ENCODE measurements at places on chromosomes 3 and 15.

- DNase-seq, result no peak
Observed at GRCh38 chr3:52484680-52485461, 10.3 kb upstream of the STAB1 start.

GRCh38 chr3:118476885-118477618, 557.6 kb downstream of the IGSF11 start:
- DNase-seq, result no peak

GRCh38 chr3:118765636-118766305, 268.9 kb downstream of the IGSF11 start:
- no peak for DNase-seq

DNA sequence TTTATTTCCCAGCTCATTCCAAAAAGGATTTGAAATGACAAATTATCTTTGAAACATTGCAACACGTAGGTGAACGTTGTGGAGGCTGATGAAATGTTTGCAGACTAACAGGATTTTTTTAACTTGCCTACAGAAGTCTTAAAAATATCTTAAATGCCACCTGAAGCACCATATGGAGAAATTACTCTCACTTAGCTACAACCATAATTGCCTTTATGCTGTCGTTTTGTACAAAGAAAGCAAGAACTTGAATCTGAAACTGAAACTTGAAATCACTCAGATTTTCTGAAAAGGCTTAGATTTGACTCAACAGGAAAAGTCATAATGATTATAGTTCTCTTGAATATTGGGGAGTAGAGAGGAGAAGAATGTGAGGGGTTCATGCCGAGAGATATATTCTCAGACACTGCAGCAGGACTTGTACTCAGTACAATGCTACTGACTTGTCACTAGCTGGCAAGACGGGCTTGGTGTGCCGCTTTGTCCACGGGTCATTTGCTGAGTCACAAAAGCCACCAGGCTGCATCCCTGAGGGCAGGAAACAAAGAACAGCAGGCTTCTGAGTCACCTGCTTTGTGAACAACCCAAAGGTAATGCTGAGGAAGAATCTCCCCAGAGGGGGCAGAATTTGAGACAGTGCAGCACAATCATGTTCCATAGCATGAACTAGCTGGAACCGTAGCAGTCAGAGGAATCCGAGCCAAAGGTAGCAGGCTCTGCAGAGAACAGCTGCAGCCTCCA, 7.1 kb upstream of the FMN1 start:
- peak; percentile 21 for DNase-seq

- DNase-seq, result peak; percentile 17
Observed at GRCh38 chr3:39990532-39990931, 181.1 kb downstream of the MYRIP start.

- DNase-seq, result peak; percentile 5
Observed at GRCh38 chr15:86557018-86557550, 477.4 kb downstream of the AGBL1 start.

DNA sequence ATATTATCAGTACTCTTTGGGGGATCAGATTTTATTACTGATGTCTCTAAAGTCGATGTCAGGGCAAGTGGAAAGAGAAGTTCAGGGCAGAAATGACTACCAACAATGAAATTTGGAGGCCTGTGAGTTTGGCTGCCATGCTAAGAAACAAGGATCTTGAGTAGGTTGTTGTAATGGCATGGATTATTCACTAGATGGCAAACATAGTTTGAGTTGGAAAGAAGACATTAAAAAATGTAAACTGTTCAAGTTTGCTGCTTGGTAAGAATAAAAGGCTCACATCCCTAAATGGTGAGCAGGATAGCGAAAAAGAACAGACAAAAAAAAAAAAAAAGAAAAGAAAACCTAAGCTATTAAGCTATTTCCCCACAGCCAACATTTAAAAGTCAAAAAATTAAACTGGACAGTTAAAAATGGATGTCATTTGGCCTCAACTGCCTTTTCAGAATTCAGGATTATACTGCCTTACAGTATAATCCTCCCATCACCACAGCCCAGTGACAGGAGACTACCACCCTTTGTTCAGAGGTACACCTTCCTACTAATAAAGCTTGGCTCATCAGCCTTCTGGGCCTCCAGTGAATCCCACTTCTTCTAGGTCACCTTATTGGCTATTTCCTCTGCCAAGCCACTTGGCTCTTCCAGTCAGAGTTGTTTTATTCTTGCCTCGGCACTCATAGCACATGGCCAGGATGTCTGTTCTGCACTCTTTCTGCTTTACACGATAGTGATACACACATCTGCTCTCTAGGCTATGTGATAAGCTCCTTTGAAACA, 163.7 kb downstream of the PLD1 start:
- no peak for DNase-seq

DNA sequence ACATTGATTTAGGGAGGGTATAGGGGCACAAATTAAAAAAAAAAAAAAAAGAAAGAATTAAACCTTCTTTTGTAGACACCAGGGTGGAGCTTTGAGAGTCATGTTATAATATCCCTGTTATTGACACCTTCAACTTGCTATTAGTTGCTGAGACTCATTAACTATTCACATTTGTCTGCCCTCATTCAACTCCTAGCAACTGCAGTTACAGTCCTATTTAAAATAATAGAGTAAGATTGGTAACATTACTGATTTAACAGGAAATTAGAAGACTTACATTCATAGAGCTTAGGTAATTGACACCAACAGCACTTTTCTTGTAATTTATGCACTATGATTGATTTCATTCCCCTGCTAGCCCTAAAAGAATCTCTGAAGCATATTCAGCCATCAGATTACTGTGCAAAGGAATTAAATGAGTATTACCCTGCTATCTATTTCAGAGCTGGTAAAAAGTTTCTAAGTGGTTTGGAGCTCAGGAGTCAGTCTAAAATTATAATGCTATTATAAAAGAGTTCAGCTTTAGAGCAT, 148.8 kb upstream of the TBL1XR1 start:
- DNase-seq, result no peak

GRCh38 chr3:196772102-196772501, 32.4 kb downstream of the PAK2 start:
- no peak for DNase-seq

GRCh38 chr3:129824926-129825541, 68.5 kb downstream of the TMCC1 start:
- peak; percentile 56 for DNase-seq

All from nephron progenitor cell (in vitro differentiated cells).